IMR-90 (cell line): ENCODE measurements at places on chromosomes 13 and 19. TPM values are rescaled to one million over a fixed set of nuclear protein-coding genes. Genes with fewer than 3 reads are reported as not detected.

Gene USHBP1
- total RNA-seq, result not detected in 2 replicates

Gene C19orf81
- total RNA-seq, result not detected in 2 replicates

DNA sequence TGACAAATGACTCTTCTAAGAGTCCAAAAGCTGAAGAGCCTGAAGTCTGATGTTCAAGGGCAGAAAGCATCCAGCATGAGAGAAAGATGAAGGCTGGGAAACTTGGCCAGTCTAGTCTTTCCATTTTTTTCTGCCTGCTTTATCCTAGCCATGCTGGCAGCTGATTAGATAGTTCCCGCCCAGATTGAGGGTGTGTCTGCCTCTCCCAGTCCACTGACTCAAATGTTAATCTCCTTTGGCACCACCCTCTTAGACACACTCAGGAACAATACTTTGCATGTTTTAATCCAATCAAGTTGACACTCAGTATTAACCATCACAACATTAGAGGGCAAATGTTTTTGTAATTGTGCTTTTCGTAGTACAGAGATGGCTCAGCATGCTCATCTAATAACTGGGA, 267.5 kb upstream of the KLHL1 start:
- no peak for DNase-seq

- DNase-seq, result peak; percentile 96
Measured at GRCh38 chr13:48500652-48501197, 32.2 kb downstream of the RCBTB2 start.

Gene PGLYRP1
- not detected in 2 replicates for total RNA-seq

DNA sequence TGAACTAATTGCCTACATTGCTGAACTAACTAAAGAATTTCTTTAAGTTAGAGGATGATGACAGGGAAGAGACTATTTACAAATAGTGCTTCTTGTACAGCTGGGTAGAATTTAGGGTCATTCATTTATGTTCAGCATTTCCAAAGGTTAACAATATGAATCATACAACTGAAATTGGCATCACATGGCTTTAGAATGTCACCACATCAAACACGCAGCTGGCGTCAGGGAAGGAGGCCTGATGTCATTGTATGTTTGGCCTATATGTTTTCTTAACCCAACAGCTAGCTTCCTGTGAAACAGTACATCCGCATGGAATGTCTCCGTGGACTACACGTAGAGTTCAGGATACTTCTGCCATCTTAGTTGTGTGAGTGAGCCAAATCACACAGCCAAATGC, 99.0 kb upstream of the TNFSF11 start:
- peak; percentile 61 for DNase-seq

DNA sequence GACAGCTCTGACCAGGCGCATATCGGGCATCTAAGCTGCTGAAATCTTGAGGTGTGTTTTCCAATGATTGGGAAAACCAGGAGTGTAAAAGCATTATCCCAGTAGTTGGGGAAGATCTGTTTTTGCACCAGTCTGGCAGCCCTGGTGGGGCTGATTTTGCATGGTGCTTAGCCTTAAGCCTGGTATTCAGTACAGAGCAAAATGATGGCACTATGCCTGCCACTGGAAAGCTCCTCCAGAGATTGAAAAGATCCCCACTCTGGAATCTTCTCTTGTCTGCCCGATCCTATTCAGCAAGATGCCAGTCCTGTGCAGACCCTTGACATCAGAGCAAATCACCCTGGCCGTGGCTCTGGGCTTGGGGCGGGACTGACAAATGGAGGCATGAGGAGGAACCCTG, 44.7 kb upstream of the SIAH3 start:
- no peak for DNase-seq

Gene RDH8
- total RNA-seq, result 0.18 TPM in 1 of 2 replicates, not detected in the other

DNA sequence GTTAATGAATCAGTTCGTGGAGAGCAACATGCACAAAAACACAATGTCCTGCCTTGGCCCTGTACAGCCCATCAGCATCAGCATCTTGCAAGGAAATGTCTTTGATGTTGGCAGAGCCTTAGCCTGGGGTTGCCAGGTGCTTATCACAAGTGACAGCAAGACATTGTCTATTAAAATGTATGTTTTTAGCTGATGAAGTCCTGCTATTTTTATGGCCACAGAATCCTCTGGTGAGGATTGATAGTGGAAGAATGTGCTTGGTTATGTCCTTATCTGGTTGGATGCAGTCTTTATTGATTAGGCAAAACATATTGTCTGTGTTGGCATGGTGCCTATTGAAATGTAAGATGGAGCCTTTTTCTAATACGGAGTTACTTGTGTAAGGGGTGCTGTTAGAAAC, 1427.0 kb upstream of the MIR17HG start:
- DNase-seq, result no peak

DNA sequence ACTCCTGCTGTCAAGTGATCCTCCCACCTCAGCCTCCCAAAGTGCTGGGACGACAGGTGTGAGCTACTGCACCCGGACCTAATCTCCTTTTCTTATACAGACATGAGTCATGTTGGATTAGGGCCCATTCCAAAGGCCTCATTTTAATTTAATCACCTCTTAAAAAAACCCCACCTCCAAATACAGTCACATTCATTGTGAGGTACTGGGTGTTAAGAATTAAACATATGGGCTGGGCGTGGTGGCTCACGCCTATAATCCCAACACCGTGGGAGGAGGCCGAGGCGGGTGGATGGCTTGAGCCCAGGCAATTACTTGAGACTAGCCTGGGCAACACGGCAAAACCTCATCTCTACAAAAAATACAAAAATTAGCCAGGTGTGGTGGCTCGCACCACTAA, 46.6 kb downstream of the PIN1 start:
- no peak for DNase-seq

DNA sequence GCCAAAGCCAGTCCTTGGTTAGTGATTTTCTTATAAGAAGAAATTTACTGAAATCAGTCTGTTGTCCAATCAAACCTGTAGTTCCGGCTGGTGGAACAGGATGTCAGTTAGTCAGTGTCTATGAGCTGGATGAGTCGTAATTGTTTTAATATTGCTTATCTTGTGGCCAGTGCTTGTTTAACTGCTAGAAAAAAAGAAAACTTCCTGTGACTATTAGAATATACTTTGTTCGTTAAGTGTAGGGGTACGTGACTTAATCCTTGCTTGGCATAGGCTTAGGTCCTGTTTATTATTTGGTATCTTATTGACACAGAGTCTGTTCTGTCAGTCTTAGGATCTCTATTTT, 1484.8 kb upstream of the MIR17HG start:
- no peak for DNase-seq

Gene ZNF444
- 2.5 and 3.3 TPM in 2 replicates for total RNA-seq

Gene APOC1
- total RNA-seq, result not detected in 2 replicates

GRCh38 chr19:1823539-1824251, 11.6 kb upstream of the ATP8B3 start:
- DNase-seq, result no peak

DNA sequence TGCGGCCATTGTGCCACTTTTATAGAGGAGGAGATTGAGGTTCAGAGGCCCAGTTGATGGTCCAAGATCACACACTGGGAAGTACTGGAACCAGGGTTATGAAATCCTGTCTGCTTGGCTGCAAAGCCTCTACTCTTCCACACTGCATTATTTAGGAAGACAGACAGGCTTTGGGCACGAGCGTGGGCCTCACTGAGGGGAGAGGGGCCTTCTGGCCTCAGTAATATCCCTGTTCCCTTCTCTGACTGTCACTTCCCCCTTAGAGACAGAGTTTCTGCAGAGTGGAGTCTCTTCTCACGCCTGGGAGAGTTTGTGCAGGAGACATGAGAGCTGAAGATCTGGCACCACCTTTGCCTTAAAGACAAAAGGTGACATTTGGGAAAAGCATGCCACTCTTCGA, 49.0 kb upstream of the PNMA8B start:
- no peak for DNase-seq

- DNase-seq, result no peak
Measured at GRCh38 chr13:32175943-32176342, 139.2 kb downstream of the ZAR1L start.

GRCh38 chr19:36709423-36709822, 22.0 kb downstream of the ZNF567 start:
- DNase-seq, result no peak

Gene ASF1B
- total RNA-seq, result 10.4 and 13.1 TPM in 2 replicates

- DNase-seq, result no peak
Measured at GRCh38 chr13:47206111-47206510, 309.3 kb upstream of the HTR2A start.

Gene TGFBR3L
- not detected in 2 replicates for total RNA-seq

DNA sequence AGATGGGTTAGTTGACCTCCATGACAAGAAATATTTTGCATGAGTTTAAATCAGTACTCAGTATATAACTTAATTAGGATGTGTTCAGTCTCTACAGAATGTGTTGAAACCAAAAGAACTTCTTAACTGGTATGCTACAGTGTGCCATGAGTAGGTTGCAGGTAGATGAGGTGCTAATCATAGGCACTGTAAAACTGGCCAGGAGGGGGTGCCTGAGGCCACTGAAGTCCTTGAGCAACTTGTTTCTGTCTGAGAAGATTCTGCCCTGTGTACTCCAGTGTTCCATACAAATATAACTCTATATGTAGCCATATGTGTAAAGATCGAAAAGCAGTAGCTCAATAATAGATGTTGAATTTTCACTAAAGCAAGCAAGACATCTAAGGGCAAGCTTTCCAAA, 549.2 kb upstream of the KLF12 start:
- no peak for DNase-seq

DNA sequence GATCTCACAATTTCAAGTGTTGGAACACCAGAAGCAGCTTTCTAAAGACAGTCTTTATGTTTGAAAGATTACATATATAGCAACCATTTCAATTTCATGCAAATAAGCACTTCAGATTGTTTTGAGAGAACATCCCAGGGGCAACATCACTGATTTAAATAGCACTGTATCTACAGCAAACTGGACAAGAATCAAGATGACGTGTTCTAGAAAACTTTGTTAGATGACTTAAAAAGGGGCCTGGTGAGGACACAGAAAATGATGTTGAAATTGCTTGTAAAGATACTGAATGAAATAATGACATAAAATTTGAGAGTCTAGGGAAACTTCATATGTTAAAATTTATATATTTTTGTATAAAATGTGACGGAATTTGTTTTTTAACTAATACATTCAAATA, 277.1 kb downstream of the KLF12 start:
- DNase-seq, result no peak

Gene IQCN
- total RNA-seq, result 0.18 and 0.28 TPM in 2 replicates

Gene SHISA2
- total RNA-seq, result under 0.01 TPM in 1 of 2 replicates, not detected in the other

Gene ZNF431
- total RNA-seq, result 4.5 and 6.1 TPM in 2 replicates

GRCh38 chr13:31073859-31074718, 87.6 kb downstream of the HSPH1 start:
- peak; percentile 69 for DNase-seq

GRCh38 chr13:114068656-114069318, 63.6 kb downstream of the RASA3 start:
- DNase-seq, result peak; percentile 77

DNA sequence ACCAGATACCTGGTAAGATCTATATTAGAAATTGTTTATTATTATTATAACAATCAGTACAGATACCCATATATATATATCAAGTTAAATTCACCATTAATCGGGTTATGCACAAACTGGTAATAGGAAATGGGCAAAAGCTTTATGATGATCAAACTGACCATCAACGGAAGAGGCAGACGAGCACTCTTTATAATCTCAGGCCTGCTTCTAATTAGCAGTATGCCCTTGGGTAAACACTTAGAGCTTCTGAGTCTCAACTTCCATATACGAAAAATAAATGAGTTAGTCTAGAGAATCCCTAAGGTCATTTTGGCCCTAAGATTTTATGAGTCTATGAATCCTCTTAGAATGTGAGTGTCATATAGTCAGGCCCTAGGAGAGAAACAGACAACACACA, 710.9 kb downstream of the PCDH9 start:
- DNase-seq, result no peak

Gene STOML3
- total RNA-seq, result not detected in 2 replicates

- DNase-seq, result peak; percentile 51
Measured at GRCh38 chr19:13441810-13442512, 64.3 kb downstream of the CACNA1A start.

Gene ZNF615
- 9.7 and 10.9 TPM in 2 replicates for total RNA-seq
